ENCODE measurements at places on chromosomes 1 and 21.

- no peak for DNase-seq
Measured at GRCh38 chr1:163436140-163436812, 114.5 kb downstream of the NUF2 start.

DNA sequence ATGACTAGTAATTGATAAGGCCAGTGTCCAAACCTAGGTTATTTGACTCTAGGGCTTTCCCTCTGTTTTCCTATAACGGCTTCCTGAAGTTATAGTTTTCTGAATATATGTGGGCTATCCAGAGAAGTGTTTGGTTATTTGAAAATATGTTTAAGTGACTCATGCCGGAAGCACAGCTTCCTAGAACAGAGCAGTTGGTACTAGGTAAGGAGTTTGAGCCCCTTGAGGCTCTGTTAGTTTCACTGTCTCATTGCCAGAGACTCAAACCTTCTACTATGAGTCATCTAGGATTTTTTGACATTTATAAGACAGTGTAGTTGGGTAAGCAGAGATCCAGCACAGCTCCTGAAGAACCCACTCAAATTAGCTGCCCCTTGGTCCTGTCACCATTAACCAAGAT is 27.1 kb upstream of the LEPR start:
- DNase-seq: peak; percentile 3

DNA sequence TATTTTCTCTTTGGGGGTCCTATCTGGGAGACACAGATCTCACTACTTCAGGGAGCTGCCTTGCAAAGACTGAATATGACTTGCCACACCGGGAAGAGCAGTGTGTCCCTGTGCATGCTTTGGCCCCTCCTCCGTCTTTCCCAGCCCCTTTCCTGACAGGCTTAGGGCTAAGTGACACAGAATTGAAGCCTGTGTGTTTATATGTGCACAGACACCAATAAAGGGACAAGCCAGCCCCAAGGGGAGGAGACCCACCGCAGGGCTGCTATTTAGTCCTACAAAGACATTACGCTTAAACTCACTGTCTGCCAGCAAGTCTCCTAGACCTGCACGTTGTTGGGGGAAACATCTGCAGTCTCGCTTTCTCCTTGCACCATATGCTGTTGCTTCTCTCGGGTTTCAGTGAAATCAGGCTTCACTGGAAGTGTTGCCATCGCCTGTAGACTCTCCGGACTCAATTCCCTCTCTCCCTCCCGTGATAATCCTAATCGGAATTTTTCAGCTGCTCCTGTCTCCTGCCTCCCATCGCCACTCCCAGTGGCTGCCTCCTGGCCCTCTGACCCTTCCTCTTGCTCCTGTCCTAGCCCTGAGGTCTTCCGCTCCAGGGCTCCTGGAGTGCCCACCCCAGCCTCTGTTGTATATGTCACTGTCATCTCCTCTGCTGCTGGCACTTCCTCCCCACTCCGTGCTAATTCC is 58.5 kb upstream of the LRRC53 start:
- no peak for DNase-seq

GRCh38 chr1:9195651-9196050 is 38.9 kb upstream of the H6PD start:
- no peak for DNase-seq

DNA sequence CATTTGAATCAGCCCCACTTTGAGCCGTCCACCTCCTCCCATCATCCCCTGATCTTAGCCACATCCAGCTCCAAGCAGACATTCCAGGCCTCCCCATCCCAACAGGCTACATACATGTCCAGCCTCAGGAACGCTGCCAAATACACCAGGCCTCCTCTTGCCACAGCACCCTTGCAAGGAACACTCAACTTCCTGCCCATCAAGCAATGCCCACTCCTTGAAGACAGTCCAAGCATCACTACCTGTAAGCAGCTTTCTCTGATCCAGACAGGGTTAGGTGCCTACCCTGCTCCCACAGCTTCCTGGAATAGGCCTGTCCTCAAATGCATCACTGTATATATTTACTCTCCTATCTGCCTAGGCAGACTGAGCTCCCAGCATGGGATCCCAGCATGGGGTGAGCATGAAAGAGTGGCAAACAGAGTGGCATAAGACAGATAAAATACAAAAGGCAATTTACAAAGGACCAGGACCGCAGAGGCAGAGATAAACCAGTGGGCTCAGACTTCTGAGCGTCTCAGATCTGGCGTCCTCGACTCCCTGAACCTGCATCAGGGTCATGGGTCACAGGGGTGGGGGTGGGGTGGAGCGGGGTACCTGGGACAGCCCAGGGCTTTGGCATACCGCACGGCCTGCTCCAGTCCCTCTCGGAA is 816 bp downstream of the HYI start:
- no peak for DNase-seq

Data from GM12878 (cell line).